ENCODE measurements at places on chromosomes 16 and 17.

- DNase-seq, result no peak
Measured at GRCh38 chr17:50710025-50710424, 2.3 kb upstream of the ANKRD40 start.

DNA sequence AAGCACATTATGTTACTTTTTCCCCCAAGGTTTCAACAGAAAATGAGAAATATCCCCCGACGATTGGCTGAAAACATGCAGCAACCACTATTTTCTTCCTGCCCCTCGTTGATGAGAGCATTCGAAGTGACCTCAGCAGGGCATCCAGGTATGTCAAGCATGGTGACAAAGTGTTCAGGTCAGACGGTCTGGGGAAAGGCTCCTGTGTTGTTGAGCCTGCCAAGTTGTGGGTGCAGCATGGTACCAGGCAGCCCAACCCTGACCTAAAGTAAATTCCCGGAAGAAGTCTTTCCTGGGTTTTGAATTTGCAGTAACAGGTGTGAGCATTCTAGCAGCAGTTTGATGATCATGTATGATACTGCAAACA lies 51.7 kb upstream of the SEC14L1 start:
- DNase-seq, result no peak

DNA sequence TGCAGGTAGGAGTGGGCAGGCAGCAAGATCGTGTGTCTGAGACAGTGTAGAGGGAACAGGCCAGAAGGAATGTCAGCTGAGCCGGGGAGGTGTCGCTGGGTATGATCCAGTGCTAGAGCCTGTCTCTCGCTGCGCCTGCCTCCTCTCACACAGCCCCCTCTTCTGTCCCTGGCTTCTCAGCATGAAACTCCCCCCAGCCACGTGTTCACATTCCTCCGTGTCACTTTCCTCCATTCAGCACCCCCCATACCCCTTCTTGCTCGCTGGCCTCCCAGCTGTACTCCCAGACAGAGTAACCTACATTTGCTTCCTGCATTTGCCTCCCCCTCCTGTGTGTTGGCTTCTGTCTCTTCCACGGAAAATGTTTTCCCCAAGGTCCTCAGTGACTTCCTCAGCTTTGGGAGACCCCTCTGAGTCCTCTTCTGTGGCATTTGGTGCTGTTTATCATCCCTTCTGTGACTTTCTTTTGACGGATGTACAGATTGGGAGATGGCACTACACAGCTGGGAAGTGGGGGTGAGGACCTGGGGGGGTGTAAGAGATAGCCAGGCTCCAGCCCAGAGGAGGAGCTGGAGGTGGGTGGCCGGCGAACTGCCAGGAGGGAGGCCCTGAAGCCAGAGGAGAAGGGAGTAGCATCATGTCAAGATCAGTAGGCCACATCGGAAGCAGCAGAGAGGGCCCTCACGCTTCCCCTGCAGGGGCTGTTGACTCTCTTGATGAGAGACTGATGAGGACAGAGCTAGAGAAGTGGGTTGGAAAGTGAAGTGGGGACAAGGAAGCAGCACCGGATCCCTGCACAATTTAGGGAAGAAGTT lies 19.2 kb downstream of the SGF29 start:
- DNase-seq, result peak; percentile 14

DNA sequence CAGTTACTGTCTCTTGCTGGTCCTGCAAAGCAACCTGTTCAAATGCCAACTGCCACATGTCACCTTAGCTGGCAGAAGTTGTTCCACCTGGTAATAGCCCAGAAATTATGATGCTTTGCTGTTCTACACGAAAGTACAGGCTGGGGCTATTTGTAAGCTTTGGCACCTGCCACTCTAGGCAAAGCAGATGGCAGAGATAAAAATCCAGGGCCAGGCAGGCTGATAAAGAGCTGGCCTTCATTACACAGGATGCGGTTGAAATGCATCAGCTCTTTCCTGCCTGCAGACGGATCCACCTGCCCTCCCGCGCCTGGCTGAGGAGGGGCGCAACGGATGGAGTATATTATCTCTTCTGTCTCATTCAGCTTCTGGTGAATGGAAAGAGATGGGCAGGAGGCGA lies 29.3 kb upstream of the KDM8 start:
- DNase-seq, result no peak

DNA sequence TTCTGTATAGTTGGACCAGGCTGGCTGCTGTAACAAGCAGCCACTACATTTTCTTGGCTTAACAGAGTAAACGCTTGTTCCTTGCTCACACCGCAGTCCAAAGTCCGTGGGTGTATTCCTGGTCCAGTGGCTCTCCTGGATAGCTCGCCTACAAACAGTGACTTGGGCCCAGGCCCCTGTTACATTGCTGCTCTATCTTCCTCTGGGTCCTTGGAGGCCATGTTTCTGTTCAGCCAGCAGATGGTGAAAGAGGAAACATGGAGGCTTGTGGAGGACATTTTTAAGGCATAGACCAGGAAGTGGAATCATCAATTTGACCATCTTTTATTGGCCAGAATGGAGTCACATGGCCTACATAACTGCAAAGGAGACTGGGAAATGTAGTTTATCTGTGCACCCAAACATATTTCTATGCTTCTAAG lies 55.1 kb downstream of the ATP2C2 start:
- peak; percentile 52 for DNase-seq

DNA sequence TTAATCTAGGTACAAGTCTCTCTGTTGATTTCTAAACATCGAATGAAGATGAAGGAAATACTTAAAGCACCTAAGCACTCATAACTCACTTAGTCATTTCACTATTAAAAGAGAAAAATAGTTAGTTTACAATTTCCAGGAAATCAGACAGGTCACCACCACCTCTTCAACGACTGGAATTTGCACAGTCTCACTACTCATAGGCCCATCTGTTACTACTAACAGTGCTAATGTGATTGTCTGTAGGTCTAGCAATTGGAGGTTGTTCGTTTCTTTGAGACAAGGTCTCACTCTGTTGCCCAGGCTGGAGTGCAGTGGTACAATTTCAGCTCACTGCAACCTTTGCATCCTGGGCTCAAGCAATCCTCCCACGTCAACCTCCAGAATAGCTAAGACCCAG lies 444.6 kb downstream of the MAF start:
- DNase-seq, result no peak

- DNase-seq, result no peak
Measured at GRCh38 chr16:51440131-51440889, 289.2 kb upstream of the SALL1 start.

DNA sequence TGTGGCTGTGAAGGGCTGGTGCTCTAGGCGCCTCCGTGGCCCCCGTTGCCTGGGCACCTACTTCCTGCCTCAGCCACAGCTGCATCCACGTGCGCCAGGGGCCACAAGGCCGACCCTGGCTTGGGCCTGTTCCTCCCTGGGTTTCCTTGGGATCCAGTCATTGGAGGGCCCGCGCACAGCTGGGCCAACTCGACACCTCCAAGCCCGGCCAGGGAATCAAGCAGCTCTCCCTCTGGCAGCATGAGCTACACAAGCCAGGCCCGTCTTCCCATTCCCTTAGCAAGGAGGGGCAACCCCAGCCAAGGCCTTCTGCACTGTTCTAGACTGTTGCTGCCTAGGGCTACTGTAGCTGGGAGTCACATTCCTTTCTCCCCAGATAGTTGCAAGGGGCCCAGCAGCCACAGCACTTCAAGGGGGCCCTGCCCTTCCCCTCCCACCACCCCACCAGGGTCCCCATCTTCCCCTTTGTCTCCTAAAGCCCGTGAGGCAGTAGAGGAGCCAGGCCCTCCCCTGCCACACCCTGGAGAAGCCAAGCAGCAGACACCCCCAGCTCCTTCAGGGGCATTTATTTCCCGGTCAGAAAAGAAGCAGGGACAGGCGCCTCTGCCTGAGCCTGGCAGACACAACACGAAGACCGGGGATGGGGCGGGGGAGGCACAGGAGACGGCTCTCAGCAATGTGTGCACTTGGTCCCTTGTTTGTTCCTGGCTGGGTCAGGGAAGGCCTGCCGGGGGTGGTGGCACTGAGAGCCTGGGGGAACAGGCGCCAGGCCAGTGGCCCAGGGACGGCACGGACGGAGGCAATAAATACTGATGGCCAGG lies 3.8 kb downstream of the ARHGDIA start:
- peak; percentile 52 for DNase-seq

Data from IMR-90 (cell line).